ENCODE measurements at places on chromosomes 11 and 22. TPM values are rescaled to one million over a fixed set of nuclear protein-coding genes. Genes with fewer than 3 reads are reported as not detected.
A peak's percentile ranks its signal among the peaks of the same experiment; 100 is the strongest.

The BAIAP2L2 gene
- total RNA-seq = 12.1 TPM

GRCh38 chr11:134235399-134235798 is 10.9 kb downstream of the VPS26B start:
- peaks cover 4% of the 10 kb centered on the region for H3K4me1 ChIP-seq
- no peak overlapping the region for H3K27ac ChIP-seq
- DNase-seq = no peak
- H3K36me3 ChIP-seq = peaks cover 13% of the 10 kb centered on the region

DNA sequence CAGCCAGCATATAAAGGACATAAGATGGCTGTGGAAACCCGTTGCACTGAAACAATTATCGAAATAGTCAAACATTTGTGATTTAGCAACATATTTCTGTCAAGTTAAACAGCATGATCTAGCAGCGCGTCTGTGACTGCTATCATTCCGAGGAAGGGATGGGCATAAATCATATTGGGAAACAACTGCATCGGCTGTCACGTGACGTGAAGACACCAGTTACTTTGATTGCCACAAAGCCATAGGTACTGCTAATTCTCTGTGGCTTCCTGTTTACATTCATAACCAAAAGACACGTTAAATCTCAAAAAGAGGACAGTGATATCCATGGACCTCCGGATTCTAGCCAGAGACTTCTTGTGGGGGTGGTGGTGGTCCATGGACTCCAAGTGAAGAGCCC is 87.8 kb downstream of the CACNA1I start:
- H3K27ac ChIP-seq = no peak overlapping the region
- H3K36me3 ChIP-seq = no peaks in the 10 kb centered on the region
- no peak overlapping the region for H3K4me3 ChIP-seq
- H3K27me3 ChIP-seq = peaks cover 74% of the 10 kb centered on the region
- H3K4me1 ChIP-seq = peaks cover 12% of the 10 kb centered on the region

- no peak overlapping the region for H3K27ac ChIP-seq
- peak; percentile 59 for DNase-seq
- H3K4me1 ChIP-seq = no peaks in the 10 kb centered on the region
- no peaks in the 10 kb centered on the region for H3K36me3 ChIP-seq
These were observed 149.4 kb downstream of the BRD1 start for GRCh38 chr22:49678137-49678841.

DNA sequence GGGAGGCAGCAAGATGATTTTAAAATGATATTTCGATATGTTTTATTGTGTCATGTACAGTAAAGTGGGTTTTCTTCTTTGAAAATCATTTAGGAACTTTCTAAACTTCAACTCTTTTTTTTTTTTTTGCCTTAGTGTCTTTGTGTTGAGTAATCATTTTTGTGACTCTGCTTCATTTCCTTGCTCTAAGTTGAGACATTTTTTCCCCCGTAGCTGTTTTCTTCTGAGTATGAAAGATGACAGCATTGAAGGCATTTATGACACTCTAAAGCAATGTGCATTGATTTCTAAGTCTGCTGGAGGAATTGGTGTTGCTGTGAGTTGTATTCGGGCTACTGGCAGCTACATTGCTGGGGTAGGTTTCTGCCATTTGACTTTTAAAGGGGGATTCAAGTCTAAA is 23.5 kb downstream of the RRM1 start:
- H3K4me1 ChIP-seq = no peaks in the 10 kb centered on the region
- DNase-seq = no peak
- no peaks in the 10 kb centered on the region for H3K27me3 ChIP-seq
- H3K4me3 ChIP-seq = no peak overlapping the region

DNA sequence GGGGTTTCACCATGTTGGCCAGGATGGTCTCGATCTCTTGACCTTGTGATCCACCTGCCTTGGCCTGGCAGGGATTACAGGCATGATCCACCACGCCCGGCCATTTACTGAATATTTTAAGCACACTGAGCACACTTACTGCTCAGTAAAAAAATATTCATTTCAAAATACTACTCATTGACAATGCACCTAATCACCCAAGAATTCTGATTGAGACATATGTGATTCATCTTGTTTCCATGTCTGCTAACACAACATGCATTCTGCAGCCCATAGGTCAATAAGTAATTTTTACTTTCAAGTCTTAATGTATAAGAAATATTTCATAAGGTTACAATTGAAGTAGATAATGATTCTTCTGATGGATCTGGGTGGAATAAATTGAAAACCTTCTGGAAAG is 4.2 kb upstream of the OR52J3 start:
- no peak overlapping the region for H3K27ac ChIP-seq
- no peak overlapping the region for H3K4me3 ChIP-seq
- DNase-seq = no peak
- no peaks in the 10 kb centered on the region for H3K4me1 ChIP-seq
- no peaks in the 10 kb centered on the region for H3K36me3 ChIP-seq

DNA sequence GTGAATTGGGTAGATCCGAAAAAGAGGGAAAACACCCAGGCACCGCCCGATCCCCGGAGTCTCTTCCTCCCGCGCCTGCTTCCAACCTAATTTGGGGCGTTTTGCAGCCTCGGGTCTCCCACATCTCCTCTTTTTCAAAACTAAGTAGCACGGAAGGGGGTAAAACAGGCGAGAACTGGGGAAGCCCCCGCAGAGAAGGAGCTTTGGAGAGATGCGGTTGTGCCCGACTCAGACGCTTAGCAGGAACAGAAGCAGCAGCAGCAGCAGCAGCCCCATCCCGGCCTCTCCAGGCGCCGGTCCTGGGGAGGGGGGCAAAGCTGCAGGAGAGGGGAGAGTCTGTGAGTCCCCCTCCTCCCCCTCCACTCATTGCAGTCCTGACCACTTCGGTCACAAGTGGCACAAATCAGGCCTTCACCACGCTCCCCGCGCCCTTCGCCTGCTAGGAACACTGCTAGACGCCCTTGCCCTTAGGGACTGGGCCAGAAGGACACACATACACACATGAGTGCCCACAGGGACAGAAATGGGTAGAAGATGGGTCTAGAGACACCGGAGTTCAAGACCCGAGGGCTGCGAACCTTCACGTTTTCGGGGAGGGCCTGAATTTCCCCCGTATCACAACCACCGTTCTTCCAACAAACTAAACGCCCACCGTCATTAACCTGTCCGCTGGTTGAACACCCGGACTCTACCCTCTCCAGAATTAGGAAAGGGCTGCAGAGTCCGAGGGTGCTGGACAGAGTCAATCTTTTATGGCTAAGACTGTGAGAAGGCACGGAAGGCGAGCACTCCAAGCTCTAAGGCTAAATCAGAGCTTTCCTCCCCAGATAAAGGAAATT is 98.3 kb upstream of the HSD17B12 start:
- peaks cover 7% of the 10 kb centered on the region for H3K4me1 ChIP-seq
- peaks cover 98% of the 10 kb centered on the region for H3K27me3 ChIP-seq
- no peak for DNase-seq
- H3K27ac ChIP-seq = no peak overlapping the region
- H3K4me3 ChIP-seq = peak overlapping the region; percentile 89

The APOBEC3G gene
- 5.6 TPM for total RNA-seq

GRCh38 chr22:49779853-49780697 is 47.6 kb downstream of the BRD1 start:
- peaks cover 7% of the 10 kb centered on the region for H3K4me1 ChIP-seq
- no peak overlapping the region for H3K4me3 ChIP-seq
- peaks cover 4% of the 10 kb centered on the region for H3K36me3 ChIP-seq
- DNase-seq = no peak
- no peak overlapping the region for H3K27ac ChIP-seq

DNA sequence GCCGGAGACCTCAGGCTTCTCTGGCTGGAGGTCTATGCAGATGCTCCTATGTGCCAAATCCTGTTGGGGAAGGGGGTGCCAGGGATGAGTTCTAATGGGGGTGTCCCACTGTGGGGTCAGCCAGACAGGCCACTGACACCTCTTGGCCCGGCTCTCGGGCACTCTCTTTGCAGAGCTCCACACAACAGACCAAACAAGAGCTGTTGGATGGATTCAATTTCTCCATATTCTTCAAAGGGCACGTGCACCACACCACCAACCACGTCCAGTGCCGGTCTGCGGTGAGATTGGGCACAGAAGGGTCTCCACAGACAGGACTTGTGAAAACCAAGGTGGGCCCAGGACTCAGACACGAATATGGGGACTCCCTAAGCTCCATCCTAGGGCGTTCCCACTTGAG is 2.2 kb upstream of the RGL4 start:
- H3K36me3 ChIP-seq = peaks cover 17% of the 10 kb centered on the region
- H3K27ac ChIP-seq = no peak overlapping the region
- DNase-seq = no peak
- H3K4me1 ChIP-seq = peaks cover 1% of the 10 kb centered on the region

The INS gene
- total RNA-seq = 1,584 TPM

GRCh38 chr11:88484873-88485621 is 147.5 kb upstream of the CTSC start:
- no peak overlapping the region for H3K4me3 ChIP-seq
- no peaks in the 10 kb centered on the region for H3K4me1 ChIP-seq
- peaks cover 2% of the 10 kb centered on the region for H3K27me3 ChIP-seq
- H3K27ac ChIP-seq = no peak overlapping the region
- H3K36me3 ChIP-seq = no peaks in the 10 kb centered on the region

The A4GALT gene
- total RNA-seq = 20.2 TPM

DNA sequence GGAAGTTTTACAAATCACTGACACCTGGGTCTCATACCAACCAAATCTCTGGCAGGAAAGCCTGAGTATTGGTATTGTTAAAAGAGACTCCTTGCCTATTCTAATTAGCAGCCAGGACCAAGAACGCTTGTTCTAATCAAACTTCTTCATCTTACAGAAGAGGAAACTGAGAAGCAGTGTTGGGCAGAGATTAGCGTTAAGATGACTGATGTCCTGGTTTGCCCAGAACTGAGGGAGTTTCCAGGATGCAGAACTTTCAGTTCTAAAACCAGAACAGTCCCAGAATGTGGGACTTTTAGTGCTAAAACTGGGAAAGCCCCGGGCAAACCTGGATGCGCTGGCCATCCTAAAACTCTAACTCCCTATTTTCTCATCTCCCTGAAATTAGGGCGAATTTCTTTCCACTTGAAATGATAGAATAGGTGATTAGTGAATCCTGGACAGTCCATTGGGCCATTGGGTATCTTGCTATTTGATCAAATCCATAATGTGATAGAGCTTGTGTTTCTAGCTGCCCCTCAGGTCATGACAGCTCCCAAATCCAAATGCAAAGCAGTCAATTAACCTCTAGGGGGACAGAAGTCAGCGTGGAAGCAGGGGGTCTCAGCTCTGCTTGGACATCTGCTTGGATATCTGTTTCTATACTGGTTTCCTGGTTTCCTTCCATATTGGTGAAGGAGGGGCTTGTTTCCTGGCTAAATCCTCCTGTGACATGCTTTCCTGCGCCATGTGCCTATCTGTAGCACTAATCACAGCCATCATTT is 16.0 kb upstream of the TMPRSS13 start:
- H3K36me3 ChIP-seq = peaks cover 4% of the 10 kb centered on the region
- no peak for DNase-seq
- peaks cover 7% of the 10 kb centered on the region for H3K4me1 ChIP-seq
- no peak overlapping the region for H3K27ac ChIP-seq
- H3K4me3 ChIP-seq = no peak overlapping the region
- H3K27me3 ChIP-seq = peaks cover 8% of the 10 kb centered on the region

GRCh38 chr22:25420925-25421904 is 143.3 kb upstream of the GRK3 start:
- H3K27ac ChIP-seq = no peak overlapping the region
- H3K4me1 ChIP-seq = peaks cover 32% of the 10 kb centered on the region
- H3K4me3 ChIP-seq = peak overlapping the region; percentile 89
- peaks cover 55% of the 10 kb centered on the region for H3K27me3 ChIP-seq
- DNase-seq = no peak

The GAL gene
- 3.4 TPM for total RNA-seq

DNA sequence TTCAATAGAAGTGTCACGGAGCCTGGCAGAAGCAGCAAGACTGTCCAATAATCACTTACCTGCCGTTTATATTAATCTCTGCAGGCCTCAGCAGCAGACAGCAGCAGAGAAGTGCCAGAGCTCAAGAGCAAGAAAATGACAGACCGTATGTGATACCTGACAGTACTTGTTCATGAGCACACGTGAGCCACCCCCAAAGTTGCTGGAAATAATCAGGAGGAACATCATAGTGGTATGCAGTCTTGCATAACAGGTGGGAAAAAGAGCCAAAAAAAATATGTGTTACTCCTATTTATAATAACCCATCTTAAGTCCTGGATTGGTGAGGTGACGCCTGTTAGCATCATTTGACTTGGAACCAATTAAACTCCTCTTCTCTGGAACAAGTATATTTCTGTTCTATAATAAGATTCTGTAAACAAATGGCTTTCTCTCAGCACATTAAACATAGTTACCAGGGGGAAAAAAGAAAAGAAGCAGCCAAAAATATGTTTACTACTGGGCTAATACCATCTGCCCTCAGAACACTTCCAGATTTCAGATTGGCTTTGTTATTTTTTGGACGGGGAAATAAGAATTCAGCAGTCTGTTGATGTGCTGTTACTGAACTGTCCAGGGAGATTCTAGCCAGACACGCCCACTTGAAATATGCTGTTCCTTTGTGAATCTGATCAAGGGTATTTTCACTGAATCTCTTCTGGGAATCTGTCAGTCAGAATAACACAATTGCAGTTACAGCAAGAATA is 7.9 kb upstream of the SLN start:
- peaks cover 15% of the 10 kb centered on the region for H3K27me3 ChIP-seq
- no peak for DNase-seq
- no peaks in the 10 kb centered on the region for H3K36me3 ChIP-seq
- no peak overlapping the region for H3K4me3 ChIP-seq
- H3K27ac ChIP-seq = peak overlapping the region; percentile 59

The PRG3 gene
- not detected for total RNA-seq

DNA sequence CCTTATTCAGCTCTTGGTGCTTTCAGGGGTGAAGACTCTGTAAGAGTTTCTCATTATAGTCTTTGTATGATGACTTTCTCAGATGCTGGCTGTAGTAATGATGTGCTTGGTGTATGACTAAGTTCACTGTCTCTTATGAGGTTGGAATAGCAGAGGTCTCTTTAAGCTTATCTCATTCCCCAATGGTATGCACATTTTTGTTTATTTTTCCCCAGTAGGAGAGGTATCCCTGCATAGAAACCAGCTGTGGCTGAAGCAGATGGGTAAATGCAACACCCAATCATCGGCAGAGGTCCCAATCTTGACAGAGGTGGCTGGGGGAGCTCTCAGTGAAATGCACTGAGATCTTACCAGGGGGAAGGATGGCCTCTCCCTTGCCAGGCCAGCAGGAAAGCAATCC is 34.6 kb downstream of the BBOX1 start:
- H3K36me3 ChIP-seq = no peaks in the 10 kb centered on the region
- no peak overlapping the region for H3K4me3 ChIP-seq
- no peak for DNase-seq
- H3K27me3 ChIP-seq = no peaks in the 10 kb centered on the region
- H3K4me1 ChIP-seq = peaks cover 6% of the 10 kb centered on the region
- no peak overlapping the region for H3K27ac ChIP-seq

The QSER1 gene
- total RNA-seq = 54.4 TPM
